ENCODE measurements at places on chromosomes 5 and 9.

- DNase-seq = no peak
Measured at GRCh38 chr9:79387101-79387835, 184.5 kb upstream of the TLE4 start.

DNA sequence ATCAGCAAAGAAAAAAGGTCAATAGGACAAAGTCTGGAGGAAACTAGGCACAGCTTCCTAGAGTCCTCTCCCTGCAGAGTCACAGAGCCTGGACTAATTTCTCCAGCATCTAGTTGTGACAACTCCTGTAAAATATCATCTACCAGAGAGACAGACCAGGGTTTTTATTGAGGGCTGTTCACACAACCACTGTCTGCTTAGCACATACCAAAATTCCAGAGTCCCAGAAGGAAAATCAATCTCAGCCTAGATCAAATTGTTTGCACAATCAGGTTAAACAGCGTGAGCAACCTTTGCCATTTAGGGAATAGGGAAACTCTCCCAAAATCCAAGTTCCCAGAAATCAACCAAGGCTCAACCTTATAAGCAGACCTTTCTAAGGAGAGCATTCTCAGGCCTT is 190.3 kb downstream of the SYK start:
- no peak for DNase-seq

- no peak for DNase-seq
Measured at GRCh38 chr9:16257604-16258003, 612.9 kb downstream of the BNC2 start.

DNA sequence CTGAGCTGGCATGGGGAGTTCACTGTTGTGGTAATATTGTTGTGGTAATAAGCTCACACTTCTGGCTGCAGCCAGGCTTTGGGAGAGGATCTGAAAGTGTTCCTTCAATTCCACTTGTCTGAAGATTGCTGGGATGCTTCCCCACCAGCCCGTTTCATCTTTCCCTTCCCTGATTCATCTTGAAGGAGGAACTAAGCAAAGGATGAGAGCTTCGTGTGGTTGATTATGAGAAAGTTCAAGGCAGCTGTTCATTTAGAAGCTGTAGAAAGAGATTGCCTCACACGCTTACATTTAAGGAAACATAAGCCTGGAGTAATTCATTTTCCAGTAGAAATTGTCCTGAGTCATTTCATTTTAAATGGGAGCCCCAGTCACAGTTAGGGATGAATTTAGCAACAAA is 122.4 kb upstream of the GAS1 start:
- DNase-seq = no peak

- no peak for DNase-seq
Measured at GRCh38 chr5:123881759-123882244, 369.8 kb downstream of the CSNK1G3 start.

DNA sequence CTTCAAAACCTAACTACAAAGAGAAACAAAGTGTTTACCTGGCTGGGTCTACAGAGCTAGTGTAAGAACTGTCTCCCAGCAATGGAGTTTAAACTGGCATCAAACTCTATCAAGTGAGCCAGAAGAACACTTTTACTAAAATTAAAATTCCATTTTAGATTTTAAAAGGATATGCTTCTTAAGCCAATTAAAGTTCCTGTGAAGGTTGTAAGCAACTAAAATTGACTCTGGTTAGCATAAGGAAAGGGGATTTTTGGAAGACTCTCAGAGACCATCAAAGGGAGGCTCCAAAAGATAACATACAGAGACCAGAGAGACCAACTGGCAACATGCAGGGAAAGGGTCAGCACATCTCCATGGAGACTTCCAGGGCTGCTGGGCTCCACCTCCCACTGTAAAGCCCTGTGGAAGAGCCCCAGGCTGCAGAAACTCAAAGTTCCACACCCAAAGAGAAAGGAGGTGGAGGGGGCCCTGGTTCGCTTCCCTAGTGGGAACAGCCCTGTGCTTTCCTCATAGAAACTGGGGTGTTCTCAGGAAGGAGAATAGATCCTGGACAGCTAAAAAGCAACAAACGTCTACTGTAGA is 91.7 kb downstream of the AUH start:
- DNase-seq = no peak

DNA sequence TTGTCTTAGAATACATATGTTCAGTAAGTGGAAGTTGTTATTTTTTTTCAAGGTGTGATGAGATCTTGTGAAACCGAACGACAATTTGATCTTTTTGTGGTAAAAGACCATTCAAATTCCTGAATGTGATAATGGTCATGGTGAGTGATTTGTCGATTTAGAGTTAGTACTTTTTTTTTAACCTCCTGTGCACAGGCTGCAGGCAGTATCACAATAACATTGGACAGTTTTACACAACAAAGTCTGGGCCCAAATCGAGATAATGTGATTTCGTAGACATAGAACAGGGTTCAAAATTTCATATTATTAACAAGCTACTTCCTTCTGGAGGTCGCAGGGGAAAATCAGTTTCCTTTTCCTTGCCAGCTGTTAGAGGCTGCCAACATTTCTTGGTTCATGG is 48.6 kb upstream of the C5orf46 start:
- no peak for DNase-seq

GRCh38 chr5:115366223-115366622 is 69.8 kb upstream of the CCDC112 start:
- no peak for DNase-seq

- DNase-seq = no peak
Measured at GRCh38 chr5:61290791-61291210, 41.3 kb upstream of the ZSWIM6 start.
